Activated CD4-positive, CD25-positive, alpha-beta regulatory T cell treated with anti-CD3 and anti-CD28 coated beads, Interleukin-2, amount 50 U/mL, for 16 hours (primary cell): ENCODE measurements at places on chromosomes 4 and X.

DNA sequence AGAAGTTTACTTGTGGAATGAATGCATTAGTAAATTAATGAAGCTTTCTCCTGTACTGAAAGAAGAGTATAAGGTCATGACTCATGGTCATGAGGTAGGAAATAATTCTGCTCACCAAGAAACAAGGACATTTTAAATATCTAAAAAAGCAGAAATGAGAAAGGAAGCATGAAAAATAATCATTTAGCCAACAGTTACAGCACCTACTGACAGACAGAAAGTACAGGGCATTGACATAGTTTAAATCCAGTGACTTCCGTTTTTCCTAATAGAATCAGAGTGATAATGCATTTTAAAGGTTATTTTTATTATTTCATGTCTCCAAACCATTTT, 30.5 kb upstream of the ACSL1 start:
- no peak for DNase-seq

DNA sequence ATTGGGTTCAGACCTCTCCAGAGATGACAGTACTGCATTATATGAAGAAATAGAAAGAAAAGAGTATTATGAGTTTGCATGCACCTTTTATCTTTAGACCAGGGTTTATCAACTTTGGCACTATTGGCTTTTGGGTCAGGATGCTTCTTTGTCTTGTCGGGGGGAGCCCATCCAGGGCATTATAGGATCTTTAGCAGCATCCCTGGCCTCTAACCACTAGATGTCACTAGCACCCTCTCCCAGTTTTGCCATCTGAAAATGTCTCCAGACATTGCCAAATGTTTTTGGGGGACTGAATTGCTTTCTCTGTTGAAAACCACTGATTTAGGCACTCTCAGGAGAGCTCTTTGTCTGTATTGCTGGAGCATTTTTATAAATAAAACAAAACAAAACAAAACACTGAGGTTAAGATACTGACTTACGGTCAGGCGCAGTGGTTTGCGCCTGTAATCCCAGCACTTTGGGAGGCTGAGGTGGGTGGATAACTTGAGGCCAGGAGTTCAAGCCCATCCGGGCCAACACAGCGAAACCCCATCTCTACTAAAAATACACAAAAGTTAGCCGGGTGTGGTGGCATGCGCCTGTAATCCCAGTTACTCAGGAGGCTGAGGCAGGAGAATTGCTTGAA, 23.6 kb downstream of the CA5B start:
- DNase-seq: no peak

- DNase-seq: no peak
Observed at GRCh38 chr4:74755486-74755885, 38.8 kb downstream of the BTC start.

DNA sequence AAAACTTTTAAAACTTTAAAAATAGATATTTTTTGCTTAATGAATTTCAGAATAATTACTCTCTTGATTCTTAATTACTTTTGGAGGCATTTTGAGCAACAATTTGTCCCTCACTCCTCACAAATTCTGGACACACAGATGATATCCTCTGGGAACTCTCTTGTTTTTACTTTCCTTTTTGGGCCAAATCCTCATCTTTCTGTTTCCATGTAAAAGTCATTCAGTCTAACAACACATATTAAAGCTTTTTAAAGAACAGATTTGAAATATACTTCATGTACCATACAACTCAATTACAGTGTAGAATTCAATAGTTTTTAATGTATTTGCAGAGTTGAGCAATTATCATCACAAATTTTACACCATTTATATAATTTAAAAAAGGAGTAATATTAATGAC, 983.1 kb downstream of the STIM2 start:
- no peak for DNase-seq

DNA sequence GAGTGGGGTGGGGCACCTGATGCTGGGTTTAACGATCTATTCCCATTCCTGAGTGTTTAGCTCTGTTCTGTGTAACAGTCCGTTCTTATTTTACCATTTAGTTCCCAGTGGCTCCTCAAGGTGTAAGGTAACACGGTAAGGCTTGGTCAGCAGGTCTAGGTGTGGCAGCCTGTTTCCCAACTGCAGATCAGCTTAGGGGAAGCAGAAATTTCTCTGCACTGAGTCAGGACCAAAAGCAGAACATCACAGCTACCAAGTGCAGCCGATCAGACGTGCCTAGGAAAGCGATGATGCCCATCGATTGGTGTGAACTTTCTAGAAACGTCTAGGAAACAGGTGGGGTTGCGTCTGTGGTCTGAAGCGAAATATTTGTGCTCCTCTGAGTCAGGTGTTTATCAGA, 240.1 kb downstream of the STIM2 start:
- no peak for DNase-seq

- DNase-seq: no peak
Observed at GRCh38 chr4:24235618-24236017, 345.8 kb upstream of the PPARGC1A start.

GRCh38 chrX:87518504-87518903, 902 bp downstream of the KLHL4 start:
- no peak for DNase-seq

DNA sequence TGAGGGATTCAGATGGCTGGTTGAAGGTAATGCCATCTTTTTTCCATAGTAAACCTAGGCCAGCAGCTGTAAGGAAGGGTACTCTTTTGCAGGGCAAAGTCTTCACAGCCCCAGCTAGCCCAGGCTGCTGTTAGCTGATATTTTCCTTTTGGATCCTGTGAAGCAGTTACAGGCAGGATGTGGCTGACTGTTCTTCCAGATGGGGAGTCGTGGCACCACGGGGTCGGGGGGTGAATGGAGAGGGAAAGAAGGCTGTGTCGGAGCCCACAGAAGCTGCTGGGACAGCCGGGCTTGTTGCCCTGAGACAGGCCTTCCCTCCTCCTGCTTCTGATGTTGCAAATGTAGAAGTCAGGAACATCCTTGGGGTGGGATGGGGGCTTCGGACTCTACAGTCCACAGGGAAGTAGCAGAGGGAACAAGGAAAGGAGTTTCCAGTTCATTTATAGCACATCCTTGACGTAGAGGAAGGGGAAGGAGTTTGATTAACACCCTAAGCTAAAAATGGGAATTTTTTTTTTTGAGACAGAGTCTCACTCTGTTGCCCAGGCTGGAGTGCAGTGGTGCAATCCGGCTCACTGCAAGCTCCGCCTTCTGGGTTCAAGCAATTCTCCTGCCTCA, 64.6 kb upstream of the TMEM150C start:
- no peak for DNase-seq

GRCh38 chr4:13615161-13615560, 12.4 kb downstream of the BOD1L1 start:
- no peak for DNase-seq
